ENCODE measurements at places on chromosomes 6 and 20.

DNA sequence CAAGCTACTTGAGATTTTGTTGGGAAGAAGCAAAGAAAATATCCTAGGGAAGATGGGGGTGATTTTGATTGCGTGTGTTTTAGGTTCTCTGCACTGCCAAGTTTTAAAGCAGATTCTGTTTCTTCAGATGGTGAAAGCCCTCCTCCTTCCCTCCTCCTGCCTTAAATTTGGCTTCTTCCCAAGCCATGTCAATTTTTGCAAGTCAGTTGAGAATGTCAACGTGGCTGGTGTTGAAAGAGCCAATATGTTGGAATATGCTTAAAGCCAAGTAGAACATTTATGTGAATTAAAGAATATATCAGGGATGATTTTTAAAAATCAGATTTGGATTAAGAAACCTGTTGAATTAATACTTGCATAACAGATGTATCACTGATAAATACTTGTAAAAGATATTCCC is 270.8 kb downstream of the ARID1B start:
- DNase-seq = no peak

DNA sequence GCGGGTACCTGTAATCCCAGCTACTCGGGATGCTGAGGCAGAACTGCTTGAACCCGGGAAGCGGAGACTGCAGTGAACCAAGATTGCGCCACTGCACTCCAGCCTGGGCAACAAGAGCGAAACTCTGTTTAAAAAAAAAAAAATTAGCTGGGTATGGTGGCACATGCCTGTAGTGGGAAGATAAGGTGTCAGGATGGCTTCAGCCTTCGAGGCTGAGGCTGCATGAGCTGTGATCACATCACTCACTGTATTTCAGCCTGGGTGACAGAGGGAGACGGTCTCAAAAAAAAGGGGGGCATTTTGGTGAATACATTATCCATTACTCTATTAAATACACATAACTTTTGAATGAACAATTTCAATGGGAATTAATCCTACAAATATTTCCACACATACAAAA is 32.4 kb downstream of the SNX3 start:
- no peak for DNase-seq

DNA sequence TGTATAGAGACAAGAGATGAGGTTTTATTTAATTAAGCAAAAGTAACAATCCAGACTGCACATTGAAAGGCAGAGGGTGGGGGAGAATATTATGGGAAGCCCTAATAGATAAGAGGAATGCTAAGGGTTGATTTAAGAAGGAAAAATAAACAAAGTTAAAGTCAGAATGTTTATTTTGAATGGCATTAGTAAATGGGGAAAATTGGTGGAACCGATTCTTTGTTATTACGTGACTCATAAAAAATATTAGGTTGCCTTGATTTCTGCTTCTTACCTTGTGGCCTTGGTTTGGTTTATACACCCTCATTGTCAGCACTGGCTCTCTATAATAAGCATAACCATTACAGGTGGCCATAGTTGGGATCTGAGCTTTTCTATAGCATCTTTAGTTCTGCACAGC is 674.8 kb upstream of the CITED2 start:
- DNase-seq = no peak

- no peak for DNase-seq
These were observed 43.8 kb upstream of the SYNDIG1 start for GRCh38 chr20:24425523-24426135.

Measured in tibial nerve (tissue), 4 donors.